ENCODE measurements at places on chromosomes 7 and 10.

DNA sequence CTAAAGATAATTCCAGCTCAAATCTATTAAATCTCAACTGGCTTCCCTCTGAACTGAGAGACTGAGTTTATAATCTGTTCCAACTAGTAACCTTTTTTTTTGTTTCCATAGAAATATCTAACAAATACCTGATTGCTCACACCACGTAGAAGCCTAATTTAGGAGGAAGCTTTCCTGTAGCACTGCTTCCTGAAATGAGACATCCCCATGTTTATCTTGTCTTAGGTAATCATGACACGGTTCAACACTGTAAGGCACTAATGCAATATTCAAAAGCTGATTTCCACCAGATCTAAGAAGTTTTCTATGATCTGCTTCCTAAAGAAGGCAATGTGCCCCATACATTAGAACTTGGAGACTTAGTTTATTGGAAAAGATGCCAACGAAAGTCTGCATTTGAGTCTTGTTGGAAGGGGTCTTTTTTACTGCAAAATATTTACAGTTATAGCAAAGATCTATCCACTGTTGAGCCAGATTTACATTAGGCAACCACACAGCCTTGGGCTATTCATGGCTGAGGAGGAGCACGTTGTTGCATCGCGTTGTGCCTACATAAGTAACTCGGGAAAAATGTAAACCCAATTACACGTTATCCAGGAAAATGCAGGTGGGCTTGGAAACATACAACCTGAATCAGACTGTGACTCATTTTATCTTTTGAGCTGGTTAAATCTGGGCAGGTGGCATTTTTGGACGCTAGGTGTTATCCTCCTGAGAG, 66.3 kb downstream of the VIPR2 start:
- DNase-seq: no peak

DNA sequence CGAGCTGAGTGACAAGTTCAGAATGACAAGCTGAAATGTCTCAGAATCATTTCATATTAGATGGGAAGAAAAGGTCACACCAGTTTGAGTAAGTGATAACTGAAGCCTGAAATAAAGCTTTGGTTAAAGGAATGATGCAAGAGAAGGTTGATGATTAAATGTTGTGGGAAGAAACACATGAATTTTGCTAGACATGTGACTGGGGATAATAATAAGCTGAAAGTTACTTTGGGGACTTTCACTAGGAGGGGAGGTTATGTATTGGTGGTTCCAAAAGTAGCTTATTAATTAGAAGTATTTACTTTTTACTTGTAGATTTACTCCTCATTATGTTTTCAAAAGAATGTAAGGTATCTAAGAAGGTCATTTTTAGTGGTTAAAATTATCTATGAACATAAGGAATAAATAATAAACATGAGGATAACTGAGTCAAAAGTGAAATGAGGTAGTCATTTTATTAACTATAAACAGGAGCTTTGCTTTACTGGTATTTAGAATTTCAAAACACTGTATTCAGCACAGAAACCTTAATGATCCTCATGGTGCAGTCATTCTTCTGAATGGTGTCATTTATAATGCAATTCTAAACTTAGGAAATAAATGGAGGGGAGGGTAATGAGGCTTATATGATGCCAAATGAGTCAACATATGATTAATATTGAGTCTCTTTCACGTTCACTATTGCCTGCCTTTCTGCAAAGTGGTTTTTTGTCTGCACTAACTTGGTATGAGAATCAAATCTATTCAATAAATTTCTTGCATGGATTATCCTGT, 63.7 kb downstream of the PRKG1 start:
- DNase-seq: no peak

GRCh38 chr10:51700228-51700817, 928 bp upstream of the CSTF2T start:
- DNase-seq: no peak

DNA sequence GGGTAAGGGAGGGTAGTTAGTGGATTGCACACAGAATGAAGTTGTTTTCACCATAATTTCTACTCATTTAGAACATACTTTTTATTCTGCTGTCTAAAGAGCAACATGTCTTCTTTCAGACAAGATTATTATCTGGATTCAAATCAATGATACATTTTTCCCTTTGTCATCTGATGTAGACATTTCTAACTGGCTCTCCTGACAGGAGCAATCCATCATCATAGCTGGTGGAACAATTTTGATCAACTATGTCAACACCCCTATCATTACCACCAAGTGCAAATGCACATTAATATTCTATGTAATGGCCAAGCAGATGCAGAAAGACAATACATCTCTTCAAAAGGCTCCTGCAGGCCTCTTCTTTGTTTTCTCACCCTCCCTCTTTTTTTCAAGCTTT, 672.9 kb upstream of the LRRTM3 start:
- no peak for DNase-seq

- no peak for DNase-seq
These were observed 290.5 kb upstream of the LRGUK start for GRCh38 chr7:133836666-133837065.

- DNase-seq: no peak
These were observed 762.0 kb downstream of the SORCS1 start for GRCh38 chr10:106402458-106402857.

DNA sequence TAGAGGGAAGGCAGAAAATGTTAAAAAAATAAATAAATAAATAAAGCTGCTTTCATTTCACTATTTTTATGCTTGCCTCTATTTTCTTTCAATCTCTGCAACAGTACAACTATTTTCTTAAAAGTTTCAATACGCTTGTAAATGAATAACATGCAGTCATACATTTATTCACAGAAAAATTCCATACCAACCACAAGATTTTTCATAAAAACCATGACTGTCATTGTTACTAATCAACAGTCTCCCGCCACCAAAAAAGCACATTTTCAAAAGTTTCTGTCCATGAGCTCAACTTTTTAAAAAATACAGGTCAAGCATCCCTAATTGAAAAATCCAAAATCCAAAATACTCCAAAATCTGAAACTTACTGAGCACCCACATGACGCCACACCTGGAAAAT, 5.3 kb downstream of the PARD3 start:
- DNase-seq: no peak

GRCh38 chr10:72058989-72059842, 29.1 kb downstream of the SPOCK2 start:
- no peak for DNase-seq

GRCh38 chr7:44808914-44809393, 12.5 kb downstream of the PPIA start:
- no peak for DNase-seq
